Left renal pelvis (tissue), 4 donors: ENCODE measurements at places on chromosomes 16 and 17.

GRCh38 chr17:44546671-44547606, 10.3 kb upstream of the FZD2 start:
- no peak for DNase-seq

- DNase-seq: no peak
These were observed 11.2 kb upstream of the RANGRF start for GRCh38 chr17:8277317-8277716.

GRCh38 chr16:81095653-81095952, 592 bp downstream of the GCSH start:
- no peak for DNase-seq

DNA sequence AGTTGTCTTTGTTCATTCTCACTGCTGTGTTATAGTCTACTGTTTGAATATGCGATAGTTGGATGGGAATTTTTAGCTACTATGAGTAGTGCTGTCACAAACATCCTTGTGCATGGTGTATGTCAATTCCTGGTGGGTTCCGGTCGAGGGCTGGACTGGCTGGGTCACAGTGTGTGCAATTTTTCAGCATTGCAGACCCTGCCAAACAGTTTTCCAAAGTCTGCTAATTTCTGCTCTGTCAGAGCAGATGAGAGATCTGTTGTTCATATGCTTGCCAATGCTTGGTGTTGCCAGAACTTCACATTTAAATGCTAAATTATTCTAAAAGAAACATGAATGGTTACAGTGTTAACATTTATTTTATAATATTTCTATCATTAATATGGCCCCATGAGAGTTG, 3.6 kb upstream of the C16orf96 start:
- DNase-seq: no peak

DNA sequence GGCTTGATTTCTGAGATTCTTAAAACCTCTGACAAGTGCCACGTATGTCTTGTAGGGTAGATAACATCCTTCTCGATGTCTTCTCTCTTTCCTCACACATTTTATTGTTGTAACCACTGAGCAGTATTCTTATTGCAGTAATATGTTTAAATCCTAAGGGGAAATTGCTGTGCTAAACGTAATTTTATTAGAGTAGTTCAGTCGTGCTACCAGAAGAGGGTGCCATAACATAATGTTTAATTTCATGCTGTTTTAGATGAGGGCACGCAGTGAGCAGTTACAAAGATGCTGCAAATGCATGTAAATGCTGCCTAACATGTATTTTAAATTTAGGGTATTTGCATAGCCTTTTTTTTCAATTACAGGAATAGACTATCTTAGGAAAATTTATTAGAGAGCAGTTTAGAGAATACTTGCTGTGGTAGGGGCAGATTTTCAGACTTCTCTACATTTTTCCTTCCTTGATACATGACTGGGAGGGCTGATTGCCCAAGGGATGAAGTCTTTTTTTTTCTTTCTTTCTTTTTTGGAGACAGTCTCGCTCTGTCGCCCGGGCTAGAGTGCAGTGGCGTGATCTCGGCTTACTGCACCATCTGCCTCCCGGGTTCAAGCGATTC, 51.7 kb downstream of the GAN start:
- peak; percentile 35 for DNase-seq

- DNase-seq: no peak
These were observed 10.4 kb downstream of the PRR11 start for GRCh38 chr17:59165933-59166342.

DNA sequence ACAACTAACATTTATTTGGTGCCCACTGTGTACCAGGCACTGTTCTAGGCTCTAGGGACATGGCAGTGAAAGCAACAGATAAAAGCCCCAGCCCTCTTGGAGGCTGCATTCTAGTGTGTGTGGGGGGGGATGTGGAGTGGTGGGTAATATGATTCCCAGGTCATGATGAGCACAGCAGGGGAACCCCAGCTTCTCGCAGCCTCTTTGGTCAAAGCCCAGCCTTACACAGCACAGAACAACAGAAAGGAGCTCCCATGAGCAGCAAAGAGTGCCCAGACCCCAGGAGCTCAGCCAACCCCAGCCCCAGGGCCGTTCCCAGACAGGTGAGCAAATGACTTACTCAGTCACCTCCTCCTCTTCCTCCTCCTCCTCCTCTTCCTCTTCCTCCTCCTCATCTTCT, 21.9 kb downstream of the CNGB1 start:
- DNase-seq: no peak

DNA sequence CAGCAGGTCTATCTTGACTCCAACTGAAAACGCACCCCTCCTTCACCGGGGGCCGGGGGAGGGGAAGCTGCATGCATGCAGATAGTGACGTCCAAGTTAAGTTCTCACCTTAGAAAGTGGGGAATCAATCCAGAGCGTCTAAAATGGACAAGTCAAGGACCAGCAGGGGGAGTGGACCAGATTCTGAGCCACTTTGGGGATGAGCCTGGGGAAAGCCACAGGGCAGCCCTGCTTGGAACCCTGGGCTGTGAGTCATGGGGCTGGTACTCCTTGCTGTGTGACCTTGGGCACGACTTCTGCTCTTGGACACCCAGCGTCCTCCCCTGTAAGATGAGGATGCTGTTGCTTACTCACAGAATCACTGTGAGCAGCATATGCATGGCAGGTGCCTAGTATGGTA, 9.1 kb downstream of the TNFRSF13B start:
- DNase-seq: no peak

DNA sequence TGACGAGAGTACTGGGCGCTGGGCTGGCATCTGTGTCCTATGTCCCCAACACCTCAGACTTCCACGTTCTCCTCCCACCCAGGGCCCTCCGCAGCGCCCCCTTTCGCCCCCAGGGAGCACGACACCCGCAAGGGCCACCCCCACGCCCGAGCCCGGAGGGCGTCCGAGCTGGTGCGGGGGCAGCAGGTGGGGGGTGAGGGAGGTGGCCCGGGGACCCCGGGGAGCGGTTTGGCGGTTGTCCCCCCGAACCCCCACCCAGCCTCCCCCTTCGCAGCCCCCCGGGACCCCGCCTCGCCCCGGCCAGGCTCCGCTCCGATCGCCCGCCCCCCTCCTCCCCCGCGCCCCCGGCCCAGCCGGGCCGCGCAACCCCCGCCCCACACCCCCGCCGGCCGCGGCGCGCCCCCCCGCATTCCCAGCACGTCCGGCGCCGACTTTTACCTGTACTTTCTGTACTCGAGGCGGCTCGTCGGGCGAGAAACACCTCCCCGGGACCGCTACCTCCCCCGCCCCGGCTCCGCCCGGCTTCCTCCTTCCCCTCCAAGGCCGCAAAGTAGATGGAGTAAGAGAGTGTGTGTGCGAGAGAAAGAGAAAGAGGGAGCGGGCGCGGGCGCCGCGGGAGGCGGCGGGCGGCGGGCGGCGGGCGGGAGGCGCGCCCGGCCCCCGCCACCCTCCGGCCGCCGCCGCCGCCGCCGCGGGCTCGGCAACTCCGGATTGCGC, 901 bp downstream of the CDYL2 start:
- no peak for DNase-seq

DNA sequence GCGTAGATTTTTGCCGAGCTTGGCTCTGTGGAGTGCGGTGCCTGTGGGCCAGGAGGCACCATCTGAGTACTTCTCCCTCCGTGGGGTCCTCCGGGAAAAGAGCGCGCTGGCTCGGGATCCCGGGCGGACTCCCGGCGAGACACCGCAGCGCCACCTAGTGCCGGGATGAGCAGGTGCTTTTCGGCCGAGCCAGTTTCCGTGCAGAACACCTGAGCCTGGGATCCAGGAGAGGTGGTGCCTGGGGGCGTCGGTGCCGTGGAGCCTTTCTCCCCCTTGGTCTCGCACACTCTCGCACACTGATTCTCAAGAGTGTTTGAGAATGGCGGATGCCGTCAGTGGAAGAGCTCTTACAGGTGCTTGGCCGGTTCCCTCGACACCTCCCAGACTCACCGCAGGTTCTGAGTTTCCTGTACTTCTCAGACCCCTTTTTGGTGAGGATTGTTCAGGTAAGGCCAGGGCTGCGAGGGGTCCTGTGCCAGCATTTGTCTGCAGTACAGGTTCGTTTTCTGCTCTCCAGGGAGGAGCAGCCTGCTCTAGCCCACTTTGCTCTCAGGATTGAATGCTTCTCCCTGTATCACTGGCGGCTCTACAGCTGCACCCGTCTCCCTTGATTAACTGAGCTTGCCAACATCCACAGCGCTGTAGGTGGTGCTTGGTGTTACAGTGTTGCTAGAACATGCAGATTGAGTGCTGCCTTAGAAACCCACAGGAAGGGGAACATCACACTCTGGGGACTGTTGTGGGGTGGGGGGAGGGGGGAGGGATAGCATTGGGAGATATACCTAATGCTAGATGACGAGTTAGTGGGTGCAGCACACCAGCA, 23.3 kb downstream of the TBCD start:
- DNase-seq: no peak

GRCh38 chr17:38322156-38322779, 21.5 kb downstream of the GPR179 start:
- DNase-seq: no peak

GRCh38 chr17:73358668-73359067, 46.9 kb upstream of the CDC42EP4 start:
- no peak for DNase-seq

GRCh38 chr16:54077050-54077821, 209.4 kb downstream of the IRX3 start:
- DNase-seq: no peak

DNA sequence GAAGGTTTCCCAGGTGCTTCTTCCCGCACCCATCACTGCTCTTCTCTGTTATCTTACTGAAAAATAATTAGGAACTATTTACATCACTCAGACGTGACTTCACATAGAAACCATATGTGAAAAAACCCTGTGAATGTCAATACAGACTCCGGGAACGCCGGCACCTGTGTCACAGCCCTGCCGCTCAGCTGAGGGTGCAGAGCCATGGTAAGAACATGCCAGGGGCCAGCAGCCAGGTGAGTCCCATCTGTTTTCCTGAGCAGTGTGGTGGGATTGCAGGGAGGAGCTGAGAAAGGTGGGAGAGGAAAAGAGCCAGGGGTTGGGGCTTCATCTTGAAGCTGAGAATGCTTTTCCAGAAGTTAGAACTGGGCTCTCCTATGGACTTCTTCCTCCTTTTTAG, 13.7 kb downstream of the FOXF1 start:
- no peak for DNase-seq

DNA sequence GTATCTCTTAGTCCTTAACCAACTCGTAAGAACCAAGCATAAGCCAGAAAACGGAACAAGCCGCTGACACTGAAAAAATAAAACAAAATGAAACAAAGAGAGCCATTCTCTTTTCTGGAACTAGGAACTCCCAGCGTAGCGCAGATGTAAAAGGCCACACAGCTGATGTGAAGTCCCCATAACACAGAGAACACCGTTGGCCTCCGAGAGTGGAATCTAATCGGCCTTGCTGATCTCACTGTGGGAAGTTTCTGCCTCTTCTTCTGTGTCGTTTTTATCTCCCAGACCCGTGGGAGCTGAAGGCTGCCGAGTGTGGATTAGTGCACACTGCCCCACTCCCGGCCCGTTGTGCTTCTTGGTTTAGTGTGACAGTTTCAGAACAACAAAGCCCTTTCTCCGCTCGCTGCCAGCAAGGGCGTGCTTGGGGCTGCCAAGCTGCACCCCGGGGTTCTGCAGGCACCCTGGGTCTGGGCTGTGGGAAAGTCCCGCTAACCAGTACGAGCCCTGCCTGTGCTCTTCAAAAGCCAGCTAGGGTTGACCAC, 21.7 kb downstream of the TTYH2 start:
- no peak for DNase-seq

- no peak for DNase-seq
These were observed 918.4 kb upstream of the SOX9 start for GRCh38 chr17:71202449-71202848.

DNA sequence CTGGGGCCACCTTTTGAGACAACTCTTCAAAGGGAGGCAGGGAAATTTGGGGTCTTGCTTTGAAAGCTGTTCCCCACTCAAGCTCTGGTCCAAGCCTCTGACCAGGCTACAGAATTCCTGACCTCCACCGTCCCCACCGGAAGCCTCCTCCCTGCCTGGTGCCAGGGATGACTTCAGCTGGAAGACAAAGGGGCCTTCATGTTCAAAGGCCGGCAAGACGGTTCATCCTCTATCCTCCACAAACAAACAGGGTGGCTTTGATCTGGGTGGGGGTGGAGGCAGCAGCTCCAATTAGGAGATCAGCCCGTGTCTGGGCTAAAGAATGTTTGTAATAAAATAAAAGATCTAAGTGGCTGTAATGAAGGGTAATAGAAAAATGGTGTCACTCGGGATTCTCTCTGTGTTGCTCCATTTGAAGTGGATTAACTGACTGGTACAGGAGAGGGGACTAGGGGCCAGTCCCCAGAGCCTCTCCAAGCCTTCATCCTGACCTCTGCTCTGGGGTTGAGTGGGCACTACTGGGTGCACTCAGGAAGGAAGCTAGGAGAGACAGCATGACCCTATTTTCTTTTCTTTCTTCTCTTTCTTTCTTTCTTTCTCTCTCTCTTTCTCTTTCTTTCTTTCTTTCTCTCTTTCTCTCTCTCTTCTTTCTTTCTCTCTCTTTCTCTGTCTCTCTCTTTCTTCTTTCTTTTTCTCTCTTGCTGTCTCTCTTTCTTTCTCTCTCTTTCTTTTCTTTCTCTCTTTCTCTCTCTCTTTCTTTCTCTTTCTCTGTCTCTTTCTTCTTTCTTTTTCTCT, 27.5 kb upstream of the NKD1 start:
- DNase-seq: no peak

GRCh38 chr17:48392857-48393256, 37.2 kb downstream of the SKAP1 start:
- no peak for DNase-seq

DNA sequence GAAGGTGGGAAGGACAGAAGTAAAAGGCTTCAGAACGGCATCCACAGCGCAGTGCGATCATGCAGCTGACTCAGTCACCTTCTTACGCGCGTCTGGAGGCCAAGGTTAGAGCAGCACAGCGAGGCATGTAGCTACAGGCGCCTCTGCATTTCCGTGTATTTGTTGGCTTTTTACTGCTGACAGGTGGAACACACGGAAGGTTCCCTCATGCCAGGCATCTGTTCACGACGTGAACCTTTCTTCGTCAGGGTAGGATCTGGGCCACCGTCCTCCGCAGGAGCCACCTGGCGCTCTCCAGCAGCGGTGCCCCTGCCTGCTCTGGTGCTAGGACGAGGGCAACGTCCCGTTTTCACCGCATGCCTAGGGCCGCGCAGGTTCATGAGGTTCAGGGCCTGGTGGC, 15.3 kb downstream of the TMEM204 start:
- no peak for DNase-seq

DNA sequence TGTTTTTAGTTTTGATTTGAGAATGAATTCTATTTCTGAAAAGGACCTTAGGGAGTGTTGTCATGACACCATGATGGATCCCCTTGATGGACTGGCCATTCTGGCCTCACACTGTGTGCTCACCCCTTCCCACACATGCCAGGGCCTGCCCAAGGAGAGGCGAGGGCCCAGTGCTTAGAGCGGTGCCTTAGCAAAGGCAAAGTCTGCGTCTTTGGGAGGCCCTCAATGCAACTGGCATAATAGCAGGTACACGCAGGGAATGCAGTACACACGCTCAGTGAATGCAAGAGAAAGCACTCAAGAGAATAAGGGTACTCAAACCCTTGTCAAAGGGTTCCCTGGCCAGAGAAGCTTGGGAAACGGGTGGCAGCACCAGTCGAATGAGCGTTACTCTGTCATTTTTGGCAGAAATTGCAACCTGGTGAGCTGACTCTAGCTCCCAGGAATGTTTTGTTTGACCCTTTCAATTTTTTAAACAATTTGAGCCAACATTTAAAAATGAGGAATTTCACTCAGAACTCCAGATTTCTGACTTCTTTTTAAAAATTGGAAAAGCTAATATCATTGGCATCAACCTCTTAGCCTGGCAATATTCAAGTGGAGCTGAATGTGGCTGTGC, 32.1 kb downstream of the NKD1 start:
- no peak for DNase-seq

- no peak for DNase-seq
These were observed 60.1 kb downstream of the AIPL1 start for GRCh38 chr17:6374761-6375312.

GRCh38 chr17:43648916-43649315, 12.8 kb downstream of the MEOX1 start:
- no peak for DNase-seq
